Aorta (tissue), 5 donors: ENCODE measurements at places on chromosomes 3 and 15. TPM values are rescaled to one million over a fixed set of nuclear protein-coding genes. Genes with fewer than 3 reads are reported as not detected.

Gene CHL1
- total RNA-seq = 11.7 TPM

Gene MED12L
- 2.3 TPM for total RNA-seq

Gene UQCC5
- total RNA-seq = 9.1 TPM

Gene GOLGA6L10
- 0.23 TPM for total RNA-seq

Gene RASGRF1
- total RNA-seq = 0.13 TPM

Gene TMCO5A
- total RNA-seq = not detected

Gene SCG3
- total RNA-seq = not detected

Gene ROPN1
- total RNA-seq = not detected

Gene CP
- 225 TPM for total RNA-seq

Gene GPR15
- total RNA-seq = not detected

Gene C3orf85
- not detected for total RNA-seq

Gene TMEM44
- total RNA-seq = 31.5 TPM

Gene EXD1
- total RNA-seq = not detected

Gene USP19
- 40.3 TPM for total RNA-seq

Gene EPHB3
- 2.8 TPM for total RNA-seq
